Chondrocyte (in vitro differentiated cells): ENCODE measurements at places on chromosomes 7 and 10. TPM values are rescaled to one million over a fixed set of nuclear protein-coding genes. Genes with fewer than 3 reads are reported as not detected.

Gene DLG5
- total RNA-seq = 60.5 to 71.1 TPM (median 62.1 TPM) in 3 replicates

Gene PROSER2
- total RNA-seq = 15.2 to 23.8 TPM (median 15.6 TPM) in 3 replicates

Gene CACNB2
- 0.10 to 0.38 TPM (median 0.25 TPM) in 3 replicates for total RNA-seq

Gene VSIR
- total RNA-seq = 0.49 to 1.3 TPM in 2 of 3 replicates, not detected in the other

Gene GIMAP2
- not detected in 3 replicates for total RNA-seq

Gene DNAH11
- 0.02 TPM in 1 of 3 replicates, not detected in the others for total RNA-seq

Gene UCMA
- not detected in 3 replicates for total RNA-seq

Gene TYW1B
- total RNA-seq = 1.2 to 2.5 TPM (median 1.7 TPM) in 3 replicates

Gene GPR15LG
- total RNA-seq = not detected in 3 replicates

Gene AMPH
- 2.3 to 21.8 TPM (median 2.9 TPM) in 3 replicates for total RNA-seq

Gene EN2
- total RNA-seq = 0.15 to 0.99 TPM (median 0.15 TPM) in 3 replicates

Gene APBB1IP
- total RNA-seq = not detected in 3 replicates

Gene NRF1
- total RNA-seq = 10.3 to 13.3 TPM (median 12.3 TPM) in 3 replicates

Gene HMX3
- total RNA-seq = not detected in 3 replicates

Gene ATP5MK
- 297 to 326 TPM (median 299 TPM) in 3 replicates for total RNA-seq

Gene PRF1
- not detected in 3 replicates for total RNA-seq

Gene ASB10
- total RNA-seq = not detected in 3 replicates

Gene VWC2
- not detected in 3 replicates for total RNA-seq

Gene SCIN
- total RNA-seq = 0.65 to 2.6 TPM (median 0.82 TPM) in 3 replicates

Gene LRIT1
- not detected in 3 replicates for total RNA-seq

Gene LIPM
- total RNA-seq = not detected in 3 replicates

Gene CDK14
- total RNA-seq = 53.7 to 97.9 TPM (median 61.4 TPM) in 3 replicates

Gene ACTR3C
- total RNA-seq = 0.25 to 0.85 TPM in 2 of 3 replicates, not detected in the other

Gene NPY4R
- 0.30 to 0.53 TPM in 2 of 3 replicates, not detected in the other for total RNA-seq

Gene SLC13A1
- total RNA-seq = not detected in 3 replicates

Gene GRM3
- total RNA-seq = not detected in 3 replicates

Gene SFRP5
- total RNA-seq = 0.31 to 0.80 TPM (median 0.35 TPM) in 3 replicates

Gene FAM25A
- not detected in 3 replicates for total RNA-seq

Gene AZGP1
- not detected in 3 replicates for total RNA-seq

Gene ANKRD61
- not detected in 3 replicates for total RNA-seq

Gene SFXN2
- 4.0 to 11.1 TPM (median 4.7 TPM) in 3 replicates for total RNA-seq

Gene ENTPD1
- 2.1 to 6.0 TPM (median 5.2 TPM) in 3 replicates for total RNA-seq

Gene TPST1
- total RNA-seq = 28.0 to 36.5 TPM (median 30.0 TPM) in 3 replicates

Gene HABP2
- not detected in 3 replicates for total RNA-seq

Gene GLI3
- total RNA-seq = 11.7 to 37.8 TPM (median 12.1 TPM) in 3 replicates

Gene TUBAL3
- not detected in 3 replicates for total RNA-seq

Gene CDC14C
- total RNA-seq = not detected in 3 replicates

Gene PNLIPRP1
- total RNA-seq = not detected in 3 replicates

Gene IFIT2
- 3.0 to 3.8 TPM (median 3.3 TPM) in 3 replicates for total RNA-seq

Gene OPN4
- not detected in 3 replicates for total RNA-seq

Gene SPDYE1
- not detected in 3 replicates for total RNA-seq

Gene CXCL12
- total RNA-seq = 22.7 to 69.4 TPM (median 65.5 TPM) in 3 replicates

Gene GDF2
- not detected in 3 replicates for total RNA-seq

Gene PRR15
- 2.5 to 6.3 TPM (median 2.7 TPM) in 3 replicates for total RNA-seq

Gene SCART1
- total RNA-seq = 2.2 to 6.6 TPM (median 2.4 TPM) in 3 replicates

Gene RET
- 0.12 to 0.18 TPM in 2 of 3 replicates, not detected in the other for total RNA-seq

Gene TAS2R41
- total RNA-seq = not detected in 3 replicates

Gene IL6
- 0.45 to 0.82 TPM in 2 of 3 replicates, not detected in the other for total RNA-seq
